ENCODE measurements at places on chromosomes 2 and 18.

DNA sequence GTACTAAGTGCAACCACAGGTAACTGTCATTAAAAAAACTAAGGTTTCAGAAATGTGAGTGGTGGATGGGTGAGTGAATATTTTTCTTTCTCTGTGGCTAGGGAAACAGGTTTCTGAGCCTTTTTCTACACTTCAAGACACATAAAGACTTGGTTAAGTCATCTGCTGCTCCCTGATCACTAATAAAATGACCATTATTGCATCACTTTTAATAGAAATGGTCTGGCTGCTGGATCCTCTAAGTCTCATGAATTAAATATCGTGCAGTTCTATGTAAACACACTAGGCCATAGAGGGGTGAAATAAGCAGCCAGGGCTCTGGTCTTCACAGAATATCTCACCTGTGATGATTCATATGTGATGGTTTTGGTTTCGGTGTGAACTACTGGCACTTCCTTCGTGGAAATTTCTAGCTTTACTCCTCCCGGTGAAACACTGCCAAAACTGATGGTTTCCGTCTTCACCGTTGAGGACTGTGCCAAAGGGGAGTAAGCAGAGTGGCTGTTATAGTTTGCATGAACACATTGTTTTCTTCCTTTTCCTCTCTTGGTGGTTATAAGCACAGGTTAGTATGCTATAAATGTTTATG is 100.4 kb upstream of the ZBTB14 start:
- DNase-seq: no peak

- no peak for DNase-seq
Measured at GRCh38 chr18:67117804-67118203, 398.7 kb downstream of the DSEL start.

GRCh38 chr2:64568836-64569235 is 44.7 kb downstream of the AFTPH start:
- DNase-seq: no peak

GRCh38 chr2:28952836-28953211 is 28.3 kb upstream of the TOGARAM2 start:
- DNase-seq: no peak

DNA sequence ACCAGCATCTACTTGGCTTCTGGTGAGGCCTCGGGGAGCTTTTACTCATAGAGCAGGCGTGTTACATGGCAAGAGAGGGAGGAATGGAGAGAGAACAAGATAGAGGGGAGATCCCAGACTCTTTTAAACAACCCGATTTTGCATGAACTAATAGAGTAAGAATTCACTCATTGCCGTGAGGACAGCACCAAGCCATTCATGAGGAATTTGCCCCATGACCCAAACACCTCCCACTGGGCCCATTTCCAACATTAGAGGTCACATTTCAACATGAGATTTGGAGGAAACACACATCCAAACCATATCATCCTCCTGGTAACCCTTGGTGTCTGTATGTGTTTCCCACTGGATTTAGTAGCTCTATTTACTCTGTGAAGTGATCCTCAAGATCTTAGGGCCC is 249.9 kb upstream of the SP5 start:
- DNase-seq: no peak

DNA sequence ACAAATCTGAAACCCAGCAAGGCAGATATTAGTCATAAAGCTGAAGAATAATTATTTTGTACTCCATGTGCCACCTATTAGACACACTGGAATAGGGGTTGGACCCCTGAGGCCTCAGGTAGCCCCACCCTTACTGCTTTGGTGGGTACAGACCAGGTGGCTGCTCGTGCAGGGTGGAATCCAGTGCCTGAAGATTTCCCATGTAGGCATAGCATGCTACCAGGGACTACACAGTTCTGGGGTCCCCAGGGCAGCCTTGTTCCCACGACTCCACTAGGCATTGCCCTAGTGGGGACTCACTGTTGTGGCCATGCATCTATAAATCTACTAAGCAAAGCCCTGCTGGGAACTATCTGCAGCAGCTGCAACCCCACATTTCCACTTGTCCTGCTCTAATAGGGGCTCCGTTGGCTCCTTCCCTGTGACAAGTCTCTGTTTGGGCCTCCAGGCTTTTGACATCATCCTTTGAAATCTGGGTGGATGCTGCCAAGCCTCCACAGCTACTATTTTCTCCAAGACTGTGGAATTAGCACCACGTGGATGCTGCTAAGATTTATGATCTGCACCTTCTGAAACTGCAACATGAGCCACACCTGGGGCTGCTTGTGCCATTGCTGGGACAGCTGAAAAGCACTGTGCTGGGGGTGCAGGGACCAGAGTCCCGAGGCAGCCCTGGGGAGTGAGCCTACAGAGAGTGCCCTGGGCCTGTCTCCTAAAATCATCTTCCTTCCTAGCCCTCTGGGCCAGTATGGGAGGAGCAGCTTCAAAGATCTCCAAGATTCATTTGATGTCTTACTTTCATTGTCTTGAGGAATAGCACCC is 303.8 kb downstream of the FSIP2 start:
- no peak for DNase-seq

DNA sequence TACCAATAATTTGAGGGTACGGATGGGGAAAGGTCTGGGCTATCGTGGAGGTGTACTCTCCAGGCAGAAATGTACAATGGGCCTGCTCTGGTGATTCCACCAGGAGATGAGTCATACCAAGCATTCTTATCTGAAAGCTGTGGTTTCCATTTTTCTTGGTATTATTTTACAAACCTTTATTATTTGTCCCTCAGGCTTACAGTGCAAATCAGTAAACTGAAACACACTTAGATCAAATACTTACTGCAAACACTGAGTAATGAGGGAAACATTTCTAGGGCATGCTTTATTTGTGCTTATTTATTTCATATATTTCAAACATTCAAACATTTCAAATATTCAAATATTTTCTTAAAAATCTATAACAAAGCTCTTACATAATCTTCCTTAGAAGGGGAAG is 319.8 kb downstream of the RND3 start:
- DNase-seq: no peak

GRCh38 chr2:226891780-226892590 is 56.1 kb downstream of the RHBDD1 start:
- no peak for DNase-seq

DNA sequence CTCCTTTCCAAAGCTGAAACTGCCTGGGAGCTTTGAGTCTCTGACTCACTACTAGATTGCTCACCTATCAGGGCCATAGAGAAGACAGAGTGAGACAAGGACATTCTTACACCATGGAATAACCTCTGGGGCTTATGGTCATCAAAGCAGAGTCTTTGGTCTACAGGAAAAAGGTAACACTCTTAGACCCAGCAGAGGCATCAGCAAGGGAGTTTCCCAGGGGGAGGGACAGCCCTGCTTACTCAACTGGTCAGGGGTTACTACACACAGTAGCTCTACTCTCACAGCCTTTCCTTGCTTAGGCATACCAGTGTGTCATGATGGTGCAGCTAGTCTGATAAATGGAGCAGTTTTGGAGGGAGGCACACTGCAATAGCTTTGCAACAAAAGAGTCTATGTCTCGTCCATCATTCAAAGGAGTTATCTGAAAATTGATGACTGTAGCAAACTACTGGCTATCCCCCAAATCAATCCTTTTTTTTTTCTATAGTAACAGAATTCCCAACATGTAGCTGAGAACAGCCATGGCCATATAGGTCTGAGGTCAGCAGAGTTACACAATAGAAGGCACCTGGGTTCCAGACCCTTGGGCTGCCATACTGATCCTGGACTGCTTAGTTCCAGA is 22.4 kb upstream of the CD28 start:
- DNase-seq: peak; percentile 82

- peak; percentile 77 for DNase-seq
Measured at GRCh38 chr2:174633623-174633930, 36.0 kb upstream of the WIPF1 start.

DNA sequence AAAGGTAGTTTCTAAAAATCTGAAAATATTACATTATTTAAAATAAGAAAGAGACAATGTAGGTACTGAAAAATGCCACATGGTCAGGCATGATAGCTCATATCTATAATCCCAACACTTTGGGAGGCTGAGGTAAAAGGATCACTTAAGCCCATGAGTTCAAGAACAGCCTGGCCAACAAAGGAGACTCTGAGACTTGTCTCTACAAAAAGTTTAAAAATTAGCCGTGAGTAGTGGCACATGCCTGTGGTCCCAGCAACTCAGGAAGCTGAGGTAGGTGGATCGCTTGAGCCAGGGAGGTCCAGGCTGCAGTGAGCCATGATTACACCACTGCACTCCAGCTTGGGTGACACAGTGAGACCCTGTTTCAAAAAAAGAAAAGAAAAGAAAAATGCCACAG is 21.8 kb downstream of the ATAD2B start:
- DNase-seq: peak; percentile 54

GRCh38 chr18:69596345-69596744 is 195.7 kb downstream of the DOK6 start:
- no peak for DNase-seq

DNA sequence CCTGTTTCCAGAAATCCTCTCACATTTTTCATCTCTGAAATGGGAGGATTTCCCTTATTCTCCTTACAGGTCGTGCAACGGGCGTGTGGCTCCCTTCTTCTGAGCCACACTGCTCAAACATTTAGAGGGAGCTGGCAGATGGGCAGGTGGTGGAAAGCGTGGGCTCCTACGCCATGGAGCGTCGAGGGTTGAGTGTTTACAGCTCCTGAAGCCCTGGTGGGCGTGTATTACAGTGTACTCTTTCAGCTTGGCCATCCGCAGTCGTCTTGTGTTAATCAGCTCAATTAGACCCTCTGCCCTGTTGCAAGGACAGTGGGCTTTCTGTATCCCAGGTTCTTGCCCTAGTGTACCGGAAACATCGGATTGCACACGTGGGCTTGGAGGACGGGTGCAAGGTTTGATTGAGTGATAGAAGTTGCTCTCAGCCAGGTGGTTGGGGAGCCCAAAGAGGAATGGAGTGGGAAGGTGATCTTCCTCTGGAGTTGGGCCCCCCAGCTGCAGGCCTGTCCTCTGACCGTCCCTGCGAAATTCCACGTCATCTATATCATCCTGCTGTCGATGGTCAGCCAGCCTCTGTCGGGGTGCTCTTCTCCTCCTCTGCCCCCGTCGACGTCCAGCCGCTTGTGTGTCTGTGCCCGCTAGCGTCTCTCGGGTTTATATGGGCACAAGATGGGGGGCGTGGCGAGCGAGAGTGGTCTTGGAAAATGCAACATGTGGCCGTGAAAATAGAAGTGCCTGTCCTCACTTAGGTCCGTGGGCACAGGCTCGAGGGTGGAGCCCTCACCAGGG is 120.3 kb upstream of the DSEL start:
- no peak for DNase-seq

GRCh38 chr2:30932870-30933269 is 125.6 kb upstream of the CAPN13 start:
- DNase-seq: no peak

DNA sequence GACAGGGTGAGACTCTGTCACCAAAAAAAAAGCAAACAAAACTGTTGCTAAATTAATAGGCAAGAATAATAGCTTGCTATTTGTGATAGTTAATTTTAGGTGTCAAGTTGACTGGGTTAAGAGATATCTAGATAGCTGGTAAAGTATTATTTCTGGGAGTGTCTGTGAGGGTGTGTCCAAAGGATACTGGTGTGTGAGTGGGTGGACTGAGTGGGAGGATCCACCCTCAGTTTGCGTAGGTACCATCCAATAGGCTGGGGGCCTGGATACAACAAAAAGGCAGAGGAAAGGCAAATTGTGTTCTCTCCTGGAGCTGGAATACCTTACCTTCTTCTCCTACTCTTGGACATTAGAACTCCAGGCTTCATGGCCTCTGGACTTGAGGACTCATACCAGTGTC is 15.0 kb downstream of the DUSP11 start:
- no peak for DNase-seq

DNA sequence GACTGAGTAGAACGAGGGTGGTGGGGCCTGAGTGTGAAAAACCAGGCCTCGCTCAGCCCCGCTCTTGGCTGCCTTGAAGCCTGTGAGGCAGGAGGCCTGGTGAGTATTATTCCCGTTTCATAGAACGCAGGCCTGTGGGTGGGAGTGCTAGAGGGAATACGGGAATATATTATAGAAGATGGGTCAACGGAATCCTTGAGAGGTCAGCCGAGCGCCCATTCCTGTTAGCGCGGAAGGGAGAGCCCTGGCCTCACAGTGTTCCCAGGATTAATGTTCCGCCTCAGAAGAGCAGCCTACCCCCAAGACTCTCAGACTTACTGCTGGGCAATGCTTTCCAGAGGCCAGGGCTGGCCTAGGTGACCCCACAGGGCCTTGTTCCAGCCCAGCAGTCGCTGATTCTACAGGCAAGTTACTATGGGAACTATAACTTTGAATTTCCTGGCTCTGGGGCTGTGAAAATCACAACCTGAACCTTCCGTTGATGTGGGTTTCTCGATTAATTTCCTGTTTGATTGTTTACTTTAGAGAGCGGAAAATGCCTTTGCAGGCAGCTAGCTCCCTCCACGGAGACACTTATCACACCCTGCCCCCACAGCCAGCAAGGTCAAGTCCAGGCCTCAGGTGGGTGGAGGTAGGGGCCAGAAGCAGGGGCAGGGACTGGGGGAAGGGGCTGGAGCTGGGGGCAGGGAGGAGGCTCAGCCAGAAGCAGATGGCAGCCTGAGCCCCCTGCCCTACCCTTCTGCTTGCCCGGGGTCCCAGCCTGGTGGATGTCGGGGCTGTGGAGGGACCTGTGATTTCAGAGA is 108.3 kb downstream of the SMAD7 start:
- no peak for DNase-seq

- no peak for DNase-seq
Measured at GRCh38 chr18:73476031-73476430, 608.2 kb upstream of the NETO1 start.

DNA sequence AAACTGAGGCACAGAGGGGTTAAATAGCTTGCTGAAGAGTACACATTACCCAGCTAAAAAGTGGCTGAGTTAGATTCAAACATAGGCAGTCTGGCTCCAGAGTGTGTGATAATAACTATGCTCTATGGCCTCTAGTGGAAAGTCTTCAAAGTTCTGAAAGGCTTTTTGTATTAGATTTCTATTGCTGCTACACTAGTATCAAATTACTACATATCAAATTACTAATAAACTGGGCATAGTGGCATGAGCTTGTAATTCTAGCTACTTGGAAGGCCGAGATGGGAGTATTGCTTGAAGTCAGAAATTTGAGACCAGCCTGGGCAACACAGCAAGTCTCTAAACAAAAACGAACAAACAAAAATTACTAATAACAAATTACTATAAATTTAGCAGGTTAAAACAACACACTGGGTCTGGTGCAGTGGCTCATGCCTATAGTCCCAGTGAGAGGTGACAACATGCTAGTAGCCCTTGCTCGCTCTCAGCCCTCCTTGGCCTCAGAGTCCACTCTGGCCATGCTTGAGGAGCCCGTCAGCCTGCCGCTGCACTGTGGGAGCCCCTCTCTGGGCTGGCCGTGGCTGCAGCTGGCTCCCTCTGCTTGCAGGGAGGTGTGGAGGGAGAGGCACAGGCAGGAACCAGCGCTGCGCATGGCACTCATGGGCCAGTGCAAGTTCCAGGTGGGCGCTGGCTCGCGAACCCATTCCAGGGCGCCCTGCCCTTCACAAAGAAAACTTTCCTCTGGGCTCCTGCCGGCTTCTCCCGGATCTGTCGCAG is 38.2 kb upstream of the TWSG1 start:
- no peak for DNase-seq
